Neural crest cell (in vitro differentiated cells): ENCODE measurements at places on chromosomes 4 and X. TPM values are rescaled to one million over a fixed set of nuclear protein-coding genes. Genes with fewer than 3 reads are reported as not detected.

- DNase-seq, result no peak
- no peak overlapping the region for H3K4me3 ChIP-seq
- no peaks in the 10 kb centered on the region for H3K27me3 ChIP-seq
- H3K27ac ChIP-seq, result no peak overlapping the region
- H3K36me3 ChIP-seq, result peaks cover 5% of the 10 kb centered on the region
Observed at GRCh38 chrX:6852869-6853268, 294.6 kb upstream of the STS start.

DNA sequence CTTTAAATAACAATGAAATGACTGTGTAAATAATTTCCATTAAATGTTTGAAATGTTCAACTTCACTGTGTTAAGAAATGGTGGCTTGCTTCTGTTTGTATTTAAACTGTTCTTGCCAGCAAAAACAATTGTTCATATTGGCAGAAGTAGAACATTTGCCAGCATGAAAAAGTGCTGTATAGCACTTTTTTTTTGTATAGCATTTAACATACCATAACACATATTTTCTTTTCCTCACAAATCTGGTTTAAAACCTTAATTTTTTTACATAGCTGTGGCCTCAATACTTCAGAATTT is 94.1 kb downstream of the COX18 start:
- peaks cover 9% of the 10 kb centered on the region for H3K4me1 ChIP-seq
- no peaks in the 10 kb centered on the region for H3K36me3 ChIP-seq
- no peak for DNase-seq
- no peak overlapping the region for H3K4me3 ChIP-seq
- no peaks in the 10 kb centered on the region for H3K27me3 ChIP-seq
- H3K27ac ChIP-seq, result no peak overlapping the region

HMGN5 gene
- total RNA-seq, result 5.0 and 8.2 TPM in 2 replicates

DNA sequence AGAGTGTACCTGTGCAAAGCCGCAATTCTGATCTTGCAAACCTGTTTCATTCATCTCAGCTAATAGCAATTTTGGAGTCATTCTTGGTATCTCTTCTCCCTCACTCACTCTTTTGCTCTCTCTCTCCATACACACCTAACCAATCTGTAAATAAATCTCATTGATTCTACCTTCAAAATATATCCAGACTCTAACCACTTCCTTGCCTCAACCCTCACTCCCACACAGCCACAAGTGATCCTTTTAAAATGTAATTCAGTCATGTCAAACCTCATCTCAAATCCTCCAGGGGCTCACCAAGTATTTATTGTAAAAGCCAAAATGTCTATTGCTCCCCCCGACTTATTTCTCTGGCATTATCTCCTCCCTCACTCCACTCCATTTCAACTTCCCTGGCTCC is 51.7 kb upstream of the SLC10A4 start:
- H3K27me3 ChIP-seq, result no peaks in the 10 kb centered on the region
- DNase-seq, result no peak

NLGN3 gene
- 29.5 and 31.5 TPM in 2 replicates for total RNA-seq

DNA sequence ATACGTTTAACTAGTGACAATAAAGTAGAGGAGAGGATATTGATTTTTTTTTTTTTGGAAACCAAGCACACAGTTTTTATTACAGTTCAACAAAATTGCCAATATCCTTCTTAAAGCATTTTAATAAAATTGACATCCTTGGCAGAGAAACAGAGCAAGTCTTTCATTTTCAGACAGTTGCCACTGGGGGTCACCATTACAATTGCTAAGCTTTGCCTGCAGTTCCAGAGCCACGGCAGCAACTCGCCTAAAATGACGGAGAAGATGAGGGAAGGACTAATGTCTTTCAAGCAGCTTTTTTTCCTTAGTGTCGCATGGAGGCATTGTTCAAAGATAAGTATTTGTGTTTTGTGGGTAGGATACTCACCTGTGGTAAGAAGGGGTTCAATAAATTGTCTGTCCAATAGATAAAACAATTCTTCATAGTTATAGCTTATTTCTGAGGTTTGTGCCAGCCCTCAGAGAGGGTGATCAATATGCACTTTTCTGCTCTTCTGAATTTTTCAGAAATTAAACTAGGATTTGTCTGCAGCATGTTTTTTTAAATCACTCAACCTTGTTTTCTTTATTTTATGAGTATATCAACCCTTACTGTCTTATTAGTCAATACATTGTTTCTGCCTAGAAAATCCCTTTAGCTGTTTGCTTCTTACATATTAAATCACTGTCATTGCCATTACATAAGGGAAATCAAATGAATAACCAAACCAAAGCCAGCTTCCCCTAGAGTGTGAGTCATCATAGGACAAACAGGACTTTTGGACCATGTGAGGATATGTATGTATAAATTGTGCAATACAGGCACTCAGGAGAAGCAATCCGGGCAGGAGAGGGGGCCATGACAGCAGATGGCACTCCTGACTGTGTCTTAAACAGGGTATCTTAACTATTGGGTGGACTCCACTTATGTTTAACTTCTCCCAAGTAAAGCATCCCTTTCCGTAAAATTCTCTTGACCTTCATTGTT is 508.1 kb upstream of the ARX start:
- no peaks in the 10 kb centered on the region for H3K27me3 ChIP-seq
- H3K27ac ChIP-seq, result no peak overlapping the region
- H3K4me3 ChIP-seq, result no peak overlapping the region
- H3K36me3 ChIP-seq, result no peaks in the 10 kb centered on the region
- DNase-seq, result peak; percentile 15
- H3K4me1 ChIP-seq, result peaks cover 6% of the 10 kb centered on the region

- H3K27ac ChIP-seq, result no peak overlapping the region
- no peaks in the 10 kb centered on the region for H3K36me3 ChIP-seq
- H3K4me1 ChIP-seq, result no peaks in the 10 kb centered on the region
- H3K27me3 ChIP-seq, result no peaks in the 10 kb centered on the region
Observed at GRCh38 chr4:26130173-26130572, 190.6 kb upstream of the RBPJ start.

GRCh38 chr4:2136726-2137125 is 77.6 kb downstream of the NAT8L start:
- H3K27me3 ChIP-seq, result no peaks in the 10 kb centered on the region
- no peak for DNase-seq
- peaks cover 7% of the 10 kb centered on the region for H3K36me3 ChIP-seq
- peaks cover 31% of the 10 kb centered on the region for H3K4me1 ChIP-seq

- DNase-seq, result no peak
- H3K27me3 ChIP-seq, result no peaks in the 10 kb centered on the region
- H3K4me3 ChIP-seq, result no peak overlapping the region
- H3K27ac ChIP-seq, result no peak overlapping the region
Observed at GRCh38 chr4:36079666-36080065, 164.6 kb downstream of the ARAP2 start.

TMEM144 gene
- total RNA-seq, result 1.6 and 1.8 TPM in 2 replicates

ADH6 gene
- not detected in 2 replicates for total RNA-seq

DNA sequence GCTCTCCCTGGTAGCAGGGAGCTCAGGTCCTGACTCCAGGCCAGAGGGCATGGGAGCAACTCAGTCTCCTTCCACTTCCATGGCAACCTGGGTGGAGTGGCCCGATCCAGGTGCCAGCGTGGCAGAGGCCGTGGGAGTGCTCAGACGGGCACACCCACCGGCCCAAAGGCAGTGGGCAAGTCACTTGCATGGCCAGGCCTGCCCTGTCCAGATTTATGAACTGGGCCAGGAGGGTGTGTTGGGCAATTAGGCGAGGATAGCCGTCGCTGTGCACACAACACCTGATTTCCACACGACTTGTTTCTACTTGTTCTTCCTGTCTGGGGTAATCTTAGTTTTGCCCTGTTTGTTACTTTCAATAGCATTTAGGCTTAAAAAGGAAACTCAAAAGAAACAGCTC is 55.5 kb upstream of the NYX start:
- H3K27ac ChIP-seq, result no peak overlapping the region
- H3K36me3 ChIP-seq, result peaks cover 4% of the 10 kb centered on the region
- H3K4me3 ChIP-seq, result no peak overlapping the region

- peaks cover 34% of the 10 kb centered on the region for H3K4me1 ChIP-seq
- H3K27ac ChIP-seq, result no peak overlapping the region
- no peaks in the 10 kb centered on the region for H3K36me3 ChIP-seq
- H3K27me3 ChIP-seq, result no peaks in the 10 kb centered on the region
Observed at GRCh38 chr4:52643785-52644244, 15.3 kb downstream of the USP46 start.

MAMLD1 gene
- total RNA-seq, result 4.5 TPM in 2 replicates

DNA sequence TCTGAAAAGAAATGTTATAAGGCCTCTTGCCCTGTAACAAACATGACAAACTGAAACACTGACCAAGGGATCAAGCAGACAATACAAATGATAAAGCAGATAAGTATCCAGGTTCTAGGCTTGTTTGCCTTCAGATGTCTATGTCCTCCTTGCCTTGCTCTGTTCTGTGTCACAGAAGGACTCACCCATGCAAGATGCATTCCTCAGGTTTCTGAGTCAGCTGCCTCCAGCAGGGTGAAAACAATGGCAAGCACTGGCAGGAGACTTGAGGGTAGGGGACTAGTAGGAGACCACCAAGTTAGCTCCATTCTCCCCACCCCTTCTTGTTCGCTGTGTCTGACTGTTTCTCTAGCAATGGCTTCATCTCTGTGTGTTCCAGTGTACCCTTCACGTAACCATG is 76.6 kb upstream of the CXXC4 start:
- H3K4me3 ChIP-seq, result no peak overlapping the region
- peaks cover 4% of the 10 kb centered on the region for H3K36me3 ChIP-seq
- H3K27ac ChIP-seq, result no peak overlapping the region
- peaks cover 7% of the 10 kb centered on the region for H3K4me1 ChIP-seq
- H3K27me3 ChIP-seq, result no peaks in the 10 kb centered on the region

GRCh38 chrX:11381464-11381863 is 88.3 kb downstream of the AMELX start:
- no peak overlapping the region for H3K27ac ChIP-seq
- no peaks in the 10 kb centered on the region for H3K27me3 ChIP-seq
- DNase-seq, result peak; percentile 23
- no peak overlapping the region for H3K4me3 ChIP-seq

C1QTNF7 gene
- total RNA-seq, result not detected in 2 replicates

DNA sequence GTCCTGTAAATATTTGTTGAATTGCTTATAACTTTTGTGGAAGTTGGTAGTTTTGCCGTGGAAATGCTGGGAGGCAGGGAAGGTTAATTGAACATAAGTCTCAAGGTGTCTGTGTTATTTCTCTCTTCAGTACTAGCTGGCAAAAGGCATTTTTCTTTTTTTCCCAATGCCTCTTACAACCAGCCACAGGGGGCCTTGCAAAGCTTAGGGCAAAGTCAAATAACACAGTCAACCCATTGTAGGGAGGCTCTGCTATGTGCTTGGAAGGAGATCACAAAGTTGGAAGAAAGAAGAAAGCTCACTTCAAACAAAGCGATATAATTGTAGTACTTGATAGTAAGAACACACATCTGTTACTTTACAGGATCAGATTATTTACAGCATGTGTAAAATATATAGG is 802.6 kb downstream of the PDHA2 start:
- no peak for DNase-seq
- H3K36me3 ChIP-seq, result no peaks in the 10 kb centered on the region
- H3K27me3 ChIP-seq, result no peaks in the 10 kb centered on the region
- H3K4me3 ChIP-seq, result no peak overlapping the region
- peaks cover 6% of the 10 kb centered on the region for H3K4me1 ChIP-seq

DNA sequence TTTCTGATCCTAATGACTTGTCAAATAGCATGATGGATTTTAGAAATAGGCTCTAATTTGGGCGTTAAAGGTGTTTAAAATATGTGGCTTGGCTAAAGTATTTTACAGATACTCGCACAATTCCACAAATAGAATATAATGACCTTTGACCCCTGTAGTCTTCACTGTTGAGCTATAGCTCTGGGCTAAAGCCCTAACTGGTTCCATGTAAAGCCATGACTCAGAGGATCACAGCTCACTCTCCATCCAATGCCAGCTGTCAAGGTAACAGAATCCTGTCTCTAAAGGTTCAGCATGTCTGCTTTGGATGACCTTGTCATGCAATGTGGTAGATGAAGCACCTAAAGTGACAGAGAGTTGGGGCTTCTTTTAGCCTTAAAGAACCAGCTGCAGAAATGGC is 42.5 kb downstream of the TLR10 start:
- H3K4me1 ChIP-seq, result peaks cover 11% of the 10 kb centered on the region
- H3K27ac ChIP-seq, result no peak overlapping the region
- H3K4me3 ChIP-seq, result no peak overlapping the region
- no peaks in the 10 kb centered on the region for H3K27me3 ChIP-seq
- DNase-seq, result no peak

- peaks cover 19% of the 10 kb centered on the region for H3K4me1 ChIP-seq
- no peak for DNase-seq
- peak overlapping the region; percentile 96 for H3K4me3 ChIP-seq
- H3K36me3 ChIP-seq, result peaks cover 23% of the 10 kb centered on the region
Observed at GRCh38 chrX:154401918-154402621, 3.9 kb downstream of the RPL10 start.

DNA sequence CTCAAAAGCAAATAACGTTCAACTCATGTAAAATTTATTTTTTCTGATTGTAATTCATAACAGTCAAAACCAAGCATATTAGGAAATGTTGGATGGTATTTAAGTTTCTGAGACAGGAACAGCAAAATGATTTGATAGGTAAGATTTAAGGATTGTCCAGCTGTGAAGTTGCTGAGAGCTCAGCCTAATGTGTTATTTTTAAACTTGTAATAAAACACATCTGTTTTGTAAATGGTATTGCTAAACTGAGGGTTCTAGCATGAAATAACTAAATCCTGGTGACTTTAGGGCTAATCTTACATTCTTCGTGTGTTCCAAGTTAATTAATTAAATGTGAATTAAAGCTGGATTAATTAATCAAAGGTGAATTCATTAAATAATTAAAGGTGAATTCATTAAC is 13.3 kb downstream of the TLR10 start:
- no peak for DNase-seq
- no peak overlapping the region for H3K27ac ChIP-seq
- no peaks in the 10 kb centered on the region for H3K36me3 ChIP-seq
- no peak overlapping the region for H3K4me3 ChIP-seq
- peaks cover 14% of the 10 kb centered on the region for H3K4me1 ChIP-seq

GRCh38 chr4:48899950-48900349 is 6.6 kb downstream of the OCIAD2 start:
- no peak overlapping the region for H3K4me3 ChIP-seq
- DNase-seq, result no peak
- no peak overlapping the region for H3K27ac ChIP-seq
- H3K36me3 ChIP-seq, result peaks cover 11% of the 10 kb centered on the region

TMPRSS11B gene
- total RNA-seq, result not detected in 2 replicates

CLDN2 gene
- total RNA-seq, result not detected in 2 replicates

PAGE2B gene
- total RNA-seq, result not detected in 2 replicates

- H3K4me1 ChIP-seq, result peaks cover 8% of the 10 kb centered on the region
- H3K36me3 ChIP-seq, result peaks cover 2% of the 10 kb centered on the region
- H3K4me3 ChIP-seq, result no peak overlapping the region
- no peaks in the 10 kb centered on the region for H3K27me3 ChIP-seq
Observed at GRCh38 chr4:153645183-153645582, 38.9 kb upstream of the TLR2 start.
